ENCODE measurements at places on chromosomes 5 and 9.
A peak's percentile ranks its signal among the peaks of the same experiment; 100 is the strongest.

DNA sequence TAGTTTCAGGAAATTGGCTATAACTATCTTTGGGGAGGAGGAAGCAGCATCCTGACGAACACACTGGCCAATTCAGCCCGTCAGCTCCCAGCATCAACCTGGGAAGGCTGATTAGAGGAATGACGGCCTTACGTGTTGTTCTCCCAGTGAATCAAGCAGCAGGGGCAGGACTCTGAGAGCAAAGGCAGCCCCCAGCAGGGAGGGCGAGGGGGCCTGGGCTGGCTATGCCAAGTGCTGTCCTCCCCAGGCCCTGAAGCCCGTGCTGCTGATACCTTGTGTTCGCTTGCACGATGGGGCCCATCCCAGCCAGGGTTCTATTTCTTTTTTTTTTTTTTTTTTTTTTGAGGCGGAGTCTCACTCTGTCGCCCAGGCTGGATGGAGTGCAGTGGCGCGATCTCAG, 254.1 kb downstream of the FSTL4 start:
- DNase-seq, result no peak

- no peak for DNase-seq
These were observed 43.5 kb upstream of the TCF7 start for GRCh38 chr5:134070725-134071613.

DNA sequence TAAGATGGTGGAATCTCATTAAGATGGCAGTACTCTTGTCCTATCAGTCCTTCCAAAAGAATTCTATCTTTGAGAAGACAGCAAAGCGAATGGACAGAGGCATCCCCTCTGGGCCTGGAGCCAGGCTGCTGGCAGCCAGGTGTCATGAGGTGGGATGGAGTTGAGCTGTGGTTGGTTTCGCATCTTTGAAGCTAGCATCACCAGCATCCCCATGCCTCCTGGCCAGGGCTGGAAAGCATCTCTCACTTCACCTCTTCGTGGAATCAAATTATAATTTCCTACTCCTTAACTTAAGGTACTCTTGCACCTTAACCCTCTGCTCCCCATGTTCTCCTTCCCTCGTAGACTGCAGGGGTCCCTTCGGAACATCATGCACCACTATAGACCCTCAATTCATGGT, 248.3 kb downstream of the GADD45G start:
- no peak for DNase-seq

GRCh38 chr5:2486373-2486772, 265.1 kb downstream of the IRX2 start:
- DNase-seq, result no peak

DNA sequence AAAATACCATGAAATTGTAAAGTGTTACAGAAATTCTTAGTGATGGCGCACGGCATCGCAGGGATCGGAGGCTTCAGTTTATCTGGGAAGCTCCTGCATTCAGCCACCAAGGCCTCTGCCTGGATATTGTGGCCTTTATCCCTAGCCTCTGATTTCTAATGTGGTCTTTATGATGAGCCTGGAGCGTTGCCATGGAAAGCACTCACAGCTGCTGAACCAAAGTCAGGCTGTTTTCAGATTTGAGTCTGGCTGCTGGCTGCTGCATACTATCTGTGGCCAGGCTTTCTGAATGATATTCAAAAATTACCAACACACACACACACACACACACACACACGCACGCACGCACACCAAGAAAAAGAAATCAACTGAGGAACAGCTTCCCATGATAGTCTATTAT, 101.1 kb upstream of the ZNF366 start:
- no peak for DNase-seq

GRCh38 chr5:141095263-141095641, 837 bp downstream of the PCDHB2 start:
- DNase-seq, result no peak

GRCh38 chr5:38583500-38583899, 27.1 kb upstream of the LIFR start:
- DNase-seq, result no peak

GRCh38 chr9:121692606-121693387, 41.4 kb downstream of the DAB2IP start:
- DNase-seq, result no peak

GRCh38 chr5:174459832-174460448, 264.4 kb upstream of the MSX2 start:
- DNase-seq, result no peak

- no peak for DNase-seq
These were observed 12.9 kb upstream of the CARNMT1 start for GRCh38 chr9:75041041-75041440.

- no peak for DNase-seq
These were observed 44.4 kb downstream of the RAD50 start for GRCh38 chr5:132601071-132601728.

- DNase-seq, result no peak
These were observed 105.1 kb downstream of the ADRB2 start for GRCh38 chr5:148931453-148932057.

GRCh38 chr9:114467226-114467750, 38.0 kb downstream of the WHRN start:
- no peak for DNase-seq

GRCh38 chr9:126508171-126508591, 105.5 kb upstream of the LMX1B start:
- DNase-seq, result no peak

DNA sequence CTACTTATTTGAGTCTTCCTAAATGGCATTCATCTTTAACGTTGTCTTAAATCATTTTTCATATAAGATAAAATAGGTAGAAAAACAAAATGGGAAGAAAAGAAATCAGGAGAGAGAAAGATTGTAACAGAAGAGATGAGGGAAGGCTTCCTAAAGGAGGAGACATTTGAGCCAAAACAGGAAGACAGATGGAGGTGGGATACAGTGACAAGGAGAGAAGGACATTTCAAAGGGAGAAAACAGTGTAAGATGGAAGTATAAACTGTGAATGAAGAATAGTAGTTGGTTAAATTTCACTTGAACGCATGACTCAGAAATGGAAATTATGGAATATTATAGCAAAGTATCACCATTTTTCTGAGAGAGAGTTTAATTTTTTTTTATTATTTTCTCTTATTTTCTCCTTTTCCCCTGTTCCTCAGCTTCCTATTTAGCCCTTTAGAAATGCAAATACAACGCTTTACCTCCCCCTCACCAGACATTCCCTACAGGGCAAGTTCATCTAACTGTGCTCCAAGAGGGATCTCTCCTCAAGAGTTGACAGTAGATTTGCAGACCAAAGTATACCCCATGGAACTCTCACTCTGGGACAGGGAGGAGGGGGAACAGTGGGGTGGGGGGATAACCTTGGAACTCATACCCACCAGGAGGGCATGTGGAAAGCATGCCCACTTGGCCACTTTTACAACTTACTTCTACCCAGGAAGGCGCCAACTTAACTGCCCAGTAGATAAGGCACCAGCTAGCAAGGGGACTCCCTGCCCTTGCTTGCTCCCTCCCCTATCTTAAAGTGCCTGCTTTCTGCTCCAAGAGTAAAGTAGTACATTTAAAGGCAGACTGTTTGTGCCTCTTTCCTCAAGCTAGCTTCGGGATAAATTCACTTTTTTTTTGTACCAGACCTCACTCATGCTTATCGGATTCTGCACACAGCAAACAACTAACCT, 304.7 kb upstream of the POU5F2 start:
- no peak for DNase-seq

GRCh38 chr5:133841831-133842750, 126.3 kb downstream of the C5orf15 start:
- DNase-seq, result no peak

GRCh38 chr5:109748546-109748945, 58.8 kb downstream of the MAN2A1 start:
- no peak for DNase-seq

DNA sequence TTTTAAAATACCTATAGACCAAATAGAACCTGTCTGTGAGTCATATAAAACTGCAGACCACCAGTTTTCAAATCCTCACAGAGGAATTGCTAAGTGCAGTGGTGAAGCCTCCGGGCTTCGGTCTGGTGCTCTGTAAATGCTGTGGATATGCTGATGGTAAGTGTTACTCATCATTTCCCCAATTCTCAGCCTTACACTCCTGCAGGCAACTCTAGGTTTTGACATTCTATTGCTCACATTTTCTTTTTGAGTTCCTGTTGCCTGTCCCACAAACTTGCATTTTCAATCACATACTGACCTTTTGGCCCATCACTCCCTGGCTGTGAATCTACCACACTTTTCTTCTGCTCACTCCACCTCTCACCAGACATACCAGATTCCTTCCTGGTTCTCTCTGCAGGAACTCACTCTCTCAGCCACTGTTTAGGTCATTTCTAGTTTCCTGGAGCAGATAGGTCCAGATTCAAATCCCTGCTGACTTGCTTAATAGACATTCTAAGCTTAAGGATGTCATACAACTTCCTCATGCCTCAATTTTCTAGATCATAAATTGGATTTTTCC, 192.9 kb downstream of the RAB3C start:
- DNase-seq, result no peak

DNA sequence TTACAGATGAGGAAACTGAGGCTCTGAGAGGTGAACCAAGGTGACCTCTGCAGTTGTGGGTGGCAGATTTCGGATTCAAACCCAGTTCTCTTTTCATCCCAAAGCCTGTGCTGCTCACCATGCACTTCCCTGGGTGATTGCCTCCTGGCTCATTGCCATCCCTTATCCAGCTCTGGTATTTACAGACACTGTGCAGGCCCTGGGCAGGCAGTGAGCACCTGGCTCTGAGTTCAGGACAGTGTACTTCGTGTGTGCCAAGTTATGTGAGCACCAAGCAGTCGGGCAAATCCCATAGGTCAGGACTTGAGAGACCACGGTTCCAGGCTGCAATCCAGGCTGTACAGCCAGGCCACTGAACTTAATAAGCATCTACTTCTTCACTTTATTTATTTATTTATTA, 1.4 kb downstream of the LRSAM1 start:
- no peak for DNase-seq

GRCh38 chr5:131634666-131634995, 398 bp downstream of the RAPGEF6 start:
- DNase-seq, result peak; percentile 58

- no peak for DNase-seq
These were observed 202.0 kb upstream of the NR3C1 start for GRCh38 chr5:143605403-143606005.

DNA sequence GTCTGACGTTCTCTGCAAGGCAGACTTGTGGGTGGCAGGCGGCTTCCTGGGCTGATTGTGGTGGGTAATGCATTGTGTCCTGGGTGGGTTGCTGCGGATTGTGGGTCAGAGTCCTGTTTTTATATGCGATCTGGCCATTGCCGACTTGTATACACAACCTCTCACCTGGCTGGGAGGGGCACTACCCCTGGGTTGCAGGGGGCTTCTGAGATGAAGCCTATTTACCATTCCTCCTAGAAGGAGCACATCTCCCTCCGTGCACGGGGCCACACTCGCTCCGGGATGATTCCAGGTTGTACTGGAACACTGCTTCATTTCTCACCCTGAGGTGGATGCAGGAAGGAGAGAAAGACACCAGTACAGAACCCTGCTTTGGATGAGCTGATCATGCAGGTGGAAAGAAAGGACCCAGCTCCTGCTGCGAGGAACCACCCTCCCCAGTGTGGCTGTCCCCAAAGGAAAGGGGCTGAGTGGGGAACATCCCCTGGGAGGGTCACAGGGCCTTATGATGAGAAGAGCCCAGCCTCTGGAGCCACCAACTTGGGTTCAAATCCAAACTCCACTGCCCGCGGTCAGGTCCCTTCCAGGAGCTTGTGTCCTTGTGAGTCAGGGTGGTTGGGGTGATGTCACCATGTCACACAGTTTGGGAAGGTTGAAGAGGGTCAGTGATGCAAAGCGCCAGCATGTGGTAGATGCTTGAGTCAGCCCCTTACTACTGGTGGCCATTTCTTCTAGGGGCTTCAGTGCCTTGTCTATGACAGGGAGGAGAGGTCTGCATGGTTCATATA, 151.8 kb upstream of the COL5A1 start:
- DNase-seq, result no peak

DNA sequence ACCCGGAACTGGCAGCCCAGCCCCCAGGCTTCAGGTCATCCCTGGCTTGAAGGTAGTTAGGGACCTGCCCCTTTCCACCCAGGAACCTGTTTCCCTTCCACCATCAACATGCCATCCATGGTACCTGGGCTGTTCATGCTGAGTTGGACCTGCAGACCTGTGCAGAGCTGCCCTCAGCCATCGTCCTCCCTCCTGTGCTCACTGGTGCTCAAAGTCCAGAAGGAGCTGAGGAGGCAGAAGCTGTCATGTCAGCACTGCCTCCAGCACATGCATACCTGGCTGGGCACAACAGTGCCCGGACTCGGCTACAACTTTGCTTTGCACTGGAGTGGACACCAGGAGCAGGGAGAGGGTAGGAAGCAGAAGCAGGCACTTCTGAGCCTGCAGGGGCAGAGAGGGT, 36.2 kb downstream of the BTNL8 start:
- no peak for DNase-seq

DNA sequence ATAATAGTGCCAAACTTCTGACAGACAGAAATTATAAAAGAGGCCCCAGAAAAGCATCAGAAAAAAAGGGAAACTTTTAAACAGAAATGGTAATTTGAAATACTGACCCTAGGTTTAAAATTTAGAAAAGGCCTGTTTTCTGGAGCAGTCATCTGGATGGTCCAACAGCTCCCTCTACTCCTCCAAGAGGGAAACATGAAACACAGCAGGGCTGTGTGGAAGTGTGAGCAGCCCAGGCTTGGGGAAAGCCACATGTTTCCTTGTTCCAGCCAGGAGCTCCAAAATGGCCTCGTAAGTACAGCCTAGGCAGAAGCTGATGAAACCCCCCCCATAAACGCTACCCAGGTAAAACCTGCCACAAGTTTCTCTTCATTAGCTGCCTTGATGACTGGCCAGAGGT, 499.3 kb upstream of the ADAMTS16 start:
- DNase-seq, result no peak

GRCh38 chr5:33530183-33531036, 89.6 kb downstream of the TARS1 start:
- no peak for DNase-seq

DNA sequence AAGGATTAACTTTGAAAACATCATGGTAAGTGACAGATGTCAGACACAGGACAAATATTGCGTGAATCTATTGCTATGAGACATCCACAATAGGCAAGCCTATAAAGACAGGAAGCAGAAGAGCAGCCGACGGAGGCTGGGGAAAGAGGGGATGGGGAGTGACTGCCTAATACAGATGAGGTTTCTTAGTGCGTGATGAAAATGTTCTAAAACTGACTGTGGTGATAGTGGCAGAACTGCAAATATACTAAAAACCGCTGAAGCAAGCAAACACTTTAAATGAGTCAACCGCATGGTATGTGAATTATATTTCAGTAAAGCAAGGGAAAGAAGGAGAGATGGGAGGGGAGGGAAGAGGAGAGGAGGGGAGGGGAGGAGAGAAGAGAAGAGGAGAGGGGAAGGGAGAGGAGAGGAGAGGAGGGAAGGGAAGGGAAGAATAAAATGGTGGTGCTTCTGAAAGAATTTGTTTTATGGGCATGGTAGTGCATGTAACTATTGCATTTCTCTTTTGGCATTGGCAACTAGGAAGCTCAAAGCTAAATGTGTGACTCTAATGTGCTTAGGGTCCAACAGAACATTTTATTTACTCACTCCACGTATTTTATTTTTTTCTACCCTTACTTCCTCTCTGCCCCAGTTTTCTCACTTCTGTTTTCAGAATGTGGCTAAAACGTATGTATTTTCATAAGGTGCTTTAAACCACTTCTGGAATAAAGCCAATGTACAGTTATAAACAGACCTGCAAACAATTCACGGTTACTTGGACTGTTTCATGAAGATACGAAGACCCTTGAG, 21.3 kb downstream of the AKNA start:
- no peak for DNase-seq

GRCh38 chr5:36442796-36443195, 141.1 kb upstream of the RANBP3L start:
- DNase-seq, result no peak

- no peak for DNase-seq
These were observed 388.0 kb upstream of the ZNF608 start for GRCh38 chr5:125134216-125135081.

Data from activated CD4-positive, CD25-positive, alpha-beta regulatory T cell (primary cell).